ENCODE measurements at places on chromosomes 4 and X.

DNA sequence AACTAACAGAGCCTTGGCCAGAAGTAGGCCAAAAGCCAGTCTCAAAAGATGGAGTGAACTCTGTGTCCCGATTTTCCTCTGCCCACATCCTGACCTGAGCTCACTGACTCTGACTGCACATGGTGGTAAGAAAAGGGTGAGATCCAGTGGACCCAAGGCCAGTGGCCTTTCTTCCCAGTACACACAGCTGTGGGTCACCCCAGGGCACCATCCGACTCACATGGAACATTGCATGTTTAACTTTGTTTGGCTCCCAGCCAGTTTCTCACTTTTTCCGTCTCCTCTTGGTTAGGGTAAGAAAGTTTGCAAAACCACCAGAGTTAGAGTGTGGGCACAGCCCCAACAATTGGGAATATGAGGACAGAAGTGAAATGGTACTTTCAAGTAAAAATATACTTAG, 69.8 kb downstream of the GAB1 start:
- no peak for DNase-seq

GRCh38 chr4:8641931-8642650, 49.5 kb downstream of the CPZ start:
- no peak for DNase-seq

DNA sequence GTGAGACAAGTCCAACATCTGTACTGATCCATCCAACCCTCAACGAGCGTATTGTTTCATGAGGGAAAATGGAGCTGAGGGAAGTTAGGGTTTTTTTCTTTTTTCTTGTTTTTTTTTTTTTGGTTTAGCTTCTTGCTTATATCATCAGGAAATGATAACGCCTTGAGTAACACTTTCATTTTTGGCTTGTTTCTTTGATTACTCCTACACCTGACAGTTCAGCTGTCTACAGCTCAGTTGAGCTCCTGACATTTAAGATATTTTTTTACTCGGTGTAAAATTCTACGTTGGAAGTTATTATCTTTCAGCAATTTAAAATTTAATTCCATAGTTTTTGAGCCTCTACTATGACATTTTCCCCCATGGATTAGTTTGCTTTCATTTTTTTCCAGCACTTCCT, 691.0 kb upstream of the HTR2C start:
- no peak for DNase-seq

GRCh38 chrX:30010471-30010870, 204.9 kb upstream of the MAGEB2 start:
- DNase-seq, result no peak

DNA sequence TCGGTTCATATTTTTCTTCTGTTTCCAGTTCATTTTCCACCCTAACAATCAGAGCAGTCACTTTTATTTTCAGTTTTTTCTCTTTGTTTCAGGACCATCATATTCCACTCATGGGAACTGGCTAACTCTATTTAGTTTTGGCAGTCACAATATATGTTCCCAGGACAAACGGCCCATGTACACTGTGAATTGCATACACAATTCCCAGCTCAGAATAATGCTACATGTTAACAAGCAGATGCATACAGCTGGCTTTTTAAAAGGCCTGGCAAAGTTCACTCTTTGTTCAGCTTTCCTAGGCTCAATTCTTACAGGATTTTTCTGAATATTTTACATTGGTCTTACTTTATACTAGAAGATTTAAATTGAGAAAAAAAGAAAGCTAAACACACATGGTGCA, 224.9 kb downstream of the ANKRD50 start:
- no peak for DNase-seq

DNA sequence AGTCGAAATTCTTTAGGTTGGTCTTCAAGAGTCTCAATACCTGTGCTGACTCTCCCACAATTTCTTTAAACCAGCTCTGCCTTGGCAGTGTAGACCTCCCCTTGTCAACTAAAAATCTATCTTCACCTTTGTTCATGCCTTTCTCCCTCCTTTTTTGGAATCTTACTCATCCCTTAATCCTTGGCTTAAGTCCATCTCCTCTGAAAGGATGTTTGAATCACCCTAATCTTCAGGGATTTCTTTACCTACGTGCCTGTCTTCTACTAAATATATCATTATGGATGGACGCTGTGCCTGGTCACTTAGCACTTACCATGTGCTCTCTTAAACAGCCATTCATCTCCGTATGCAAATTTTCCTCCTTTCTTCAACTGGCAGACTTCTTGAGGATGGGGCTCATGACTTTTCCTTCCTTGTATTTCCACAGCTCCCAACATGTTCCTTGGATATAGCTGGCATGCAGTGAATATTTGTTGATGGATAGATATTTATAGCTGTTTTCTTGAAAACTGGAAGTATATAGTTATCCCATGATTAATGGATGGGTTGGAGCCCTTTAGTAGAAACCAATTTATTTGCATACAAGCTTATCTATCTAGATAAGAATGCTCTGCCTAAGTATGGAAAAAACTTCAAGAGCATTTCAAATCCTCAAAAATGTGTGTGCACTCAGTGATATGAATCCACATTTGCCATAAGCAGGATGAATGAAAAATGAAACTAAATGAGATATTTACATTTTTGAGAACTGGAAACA, 166.6 kb downstream of the SPRY1 start:
- no peak for DNase-seq

- DNase-seq, result no peak
These were observed 3.9 kb upstream of the FAM9C start for GRCh38 chrX:13048280-13048679.

Data from NCI-H2081 (cell line).